Activated T-cell treated with anti-CD3 and anti-CD28 coated beads, Interleukin-2, amount 50 U/mL, for 72 hours (primary cell): ENCODE measurements at places on chromosomes 2 and 18.

- no peak for DNase-seq
Measured at GRCh38 chr2:196314780-196315179, 143.4 kb upstream of the STK17B start.

GRCh38 chr2:8666581-8666980 lies 15.3 kb upstream of the ID2 start:
- DNase-seq: no peak

- no peak for DNase-seq
Measured at GRCh38 chr2:2580341-2580740, 249.3 kb upstream of the MYT1L start.

DNA sequence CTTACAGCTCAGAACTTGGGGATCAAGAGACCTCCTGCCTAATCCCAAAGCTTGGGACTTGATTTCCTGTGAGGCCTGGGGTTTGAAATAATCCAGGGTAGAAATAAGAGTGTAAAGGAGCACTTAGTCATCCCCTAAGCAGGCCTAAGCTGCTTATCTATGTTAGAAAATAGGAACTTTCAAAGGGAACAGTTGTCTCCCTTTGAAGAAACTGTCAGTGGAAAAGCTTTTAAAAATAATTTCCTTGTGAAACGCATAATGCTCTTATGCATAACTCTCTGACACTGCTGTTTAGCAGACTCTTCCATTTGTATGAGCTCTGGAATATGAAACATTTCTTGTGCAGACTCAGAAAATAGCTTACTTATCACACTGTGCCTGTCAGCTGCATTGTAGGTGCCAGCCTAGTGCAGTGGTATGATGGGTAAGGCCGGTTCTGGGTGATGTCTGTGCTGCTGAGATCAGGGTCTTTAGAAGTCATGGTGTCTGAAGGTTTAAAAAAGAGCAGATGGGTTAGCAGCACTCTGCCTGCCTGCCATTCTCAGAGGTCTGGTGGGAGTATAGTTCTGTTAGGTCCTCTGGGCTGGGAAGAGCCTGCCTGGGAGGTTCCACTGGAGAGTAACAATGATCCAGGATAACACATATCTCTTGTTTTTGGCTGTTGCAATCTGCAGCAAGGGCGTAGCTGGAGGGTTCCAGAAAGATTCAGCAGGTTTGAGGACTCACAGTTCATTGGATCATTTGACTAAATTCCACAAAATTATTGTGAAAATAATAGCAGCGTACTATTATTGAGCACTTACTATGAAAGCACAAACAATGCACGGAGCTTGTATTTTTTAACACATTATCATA lies 283.2 kb upstream of the MEX3C start:
- no peak for DNase-seq

DNA sequence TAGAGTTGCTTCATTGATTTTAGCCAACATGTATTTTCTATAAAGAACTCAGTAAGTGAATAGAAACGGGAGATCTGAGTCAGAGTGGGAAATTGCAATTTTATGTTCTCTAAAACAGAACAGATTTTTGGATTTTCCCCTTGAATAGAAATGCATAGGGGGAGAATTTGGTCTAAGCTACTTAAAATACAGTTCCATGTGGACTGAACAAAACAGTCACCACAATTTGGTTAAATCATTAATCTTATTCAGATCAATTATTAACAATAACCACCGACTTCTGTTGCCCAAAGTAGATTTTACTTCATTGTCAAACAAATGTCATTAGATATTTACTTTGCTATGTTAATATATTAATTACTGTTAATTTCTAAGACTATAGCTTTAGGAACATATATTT lies 107.7 kb downstream of the SCG2 start:
- DNase-seq: no peak

DNA sequence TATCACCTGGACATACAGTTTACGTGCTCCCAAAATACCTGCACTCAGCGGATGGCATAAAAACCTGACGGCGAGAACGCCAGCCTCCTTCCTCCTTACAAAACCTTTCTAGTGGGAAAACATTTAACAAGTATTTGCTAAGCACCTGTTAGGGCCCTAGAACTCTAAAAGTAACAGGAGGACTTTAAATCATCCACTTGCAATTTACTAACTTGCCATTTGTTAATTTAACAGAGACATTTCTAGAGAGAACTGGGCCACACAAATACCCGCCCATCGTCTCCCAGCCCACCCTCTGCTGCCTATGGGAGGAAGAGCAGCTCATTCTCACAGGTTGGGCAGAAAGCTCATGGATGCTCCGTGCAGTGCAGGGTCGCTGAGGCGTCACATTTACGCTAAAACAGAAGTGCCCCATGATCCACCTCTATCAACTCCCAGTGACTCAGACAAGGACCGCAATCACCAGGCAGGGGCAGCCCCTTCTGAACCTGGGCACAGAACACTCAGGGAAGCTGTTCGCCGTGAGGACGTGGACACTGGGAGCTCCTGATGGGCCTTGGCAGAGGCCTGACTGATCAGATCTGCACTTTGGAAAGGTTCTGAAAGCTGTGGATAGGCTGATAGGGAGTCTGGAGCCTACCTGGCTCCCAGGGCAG lies 106.9 kb downstream of the HDAC4 start:
- peak; percentile 73 for DNase-seq

DNA sequence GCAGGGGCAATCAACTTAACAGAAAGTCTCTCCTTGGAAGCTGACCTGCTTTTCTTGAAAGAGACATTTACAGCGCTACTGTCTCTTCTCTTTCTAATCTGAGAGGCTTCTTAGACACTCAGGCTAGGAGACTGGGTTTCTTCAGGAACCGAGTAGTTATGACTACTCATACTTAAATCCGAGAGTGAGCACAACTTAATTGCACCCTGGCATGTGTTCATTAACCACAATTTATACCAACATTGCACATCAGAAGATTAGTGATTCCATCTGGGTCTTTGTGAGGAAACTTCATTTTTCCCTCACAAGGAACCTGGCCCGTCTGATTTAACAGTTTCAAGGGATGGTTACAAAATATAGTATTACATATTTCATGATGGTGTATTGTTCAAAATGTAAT lies 176.9 kb downstream of the UBE2E3 start:
- DNase-seq: no peak

GRCh38 chr2:44843641-44844310 lies 97.7 kb upstream of the SIX3 start:
- DNase-seq: no peak

DNA sequence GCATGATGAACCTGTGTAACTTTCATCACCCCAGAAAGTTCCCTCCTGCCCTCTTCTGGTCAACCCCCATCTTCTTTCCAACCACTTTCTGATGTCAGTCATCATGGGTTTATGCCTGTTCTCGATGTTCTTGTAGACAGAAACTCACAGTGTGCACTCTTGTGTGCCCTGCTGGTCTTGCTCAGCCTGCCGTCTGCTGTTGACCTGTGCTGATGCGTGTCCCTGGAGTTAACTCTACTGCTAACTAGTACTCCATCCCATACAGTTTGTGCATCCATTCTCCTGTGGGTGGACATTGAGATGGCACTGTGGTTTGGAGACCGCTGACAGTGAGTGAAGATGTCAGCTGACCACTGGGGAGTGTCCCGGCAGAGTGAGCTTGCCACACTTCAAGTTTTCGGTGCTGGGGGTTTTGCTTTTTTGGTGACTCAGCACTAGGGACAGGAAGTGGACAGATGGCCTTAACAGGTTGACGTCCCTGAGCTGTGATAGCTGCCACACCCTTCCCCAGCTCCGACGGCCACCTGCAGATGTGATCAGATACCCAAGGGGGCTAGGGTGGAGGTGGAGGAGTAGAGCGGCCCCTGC lies 14.8 kb downstream of the KLHL29 start:
- DNase-seq: no peak

DNA sequence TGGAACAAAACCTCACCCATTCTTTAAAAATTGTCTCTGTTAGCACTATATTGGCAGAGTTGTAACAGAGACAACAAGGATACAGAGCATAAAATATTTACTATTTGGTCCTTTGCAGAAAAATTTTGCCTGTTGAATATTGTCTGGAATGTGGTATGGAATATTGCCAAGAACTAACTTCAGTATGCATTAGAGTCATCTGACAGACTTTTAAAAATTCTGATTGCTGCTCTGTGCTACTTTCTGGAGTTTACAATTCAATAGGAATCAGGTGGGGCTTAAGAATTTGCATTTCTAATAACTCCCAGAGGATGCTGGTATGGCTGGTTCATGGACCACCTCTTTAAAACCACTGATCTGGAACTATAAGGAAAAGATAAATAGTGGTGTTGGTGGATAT lies 32.8 kb upstream of the NYAP2 start:
- DNase-seq: no peak

- DNase-seq: no peak
Measured at GRCh38 chr2:40823478-40823877, 371.6 kb upstream of the SLC8A1 start.

GRCh38 chr2:239881031-239881471 lies 144.1 kb downstream of the NDUFA10 start:
- DNase-seq: no peak

- no peak for DNase-seq
Measured at GRCh38 chr2:37415128-37415820, 70.8 kb downstream of the QPCT start.

DNA sequence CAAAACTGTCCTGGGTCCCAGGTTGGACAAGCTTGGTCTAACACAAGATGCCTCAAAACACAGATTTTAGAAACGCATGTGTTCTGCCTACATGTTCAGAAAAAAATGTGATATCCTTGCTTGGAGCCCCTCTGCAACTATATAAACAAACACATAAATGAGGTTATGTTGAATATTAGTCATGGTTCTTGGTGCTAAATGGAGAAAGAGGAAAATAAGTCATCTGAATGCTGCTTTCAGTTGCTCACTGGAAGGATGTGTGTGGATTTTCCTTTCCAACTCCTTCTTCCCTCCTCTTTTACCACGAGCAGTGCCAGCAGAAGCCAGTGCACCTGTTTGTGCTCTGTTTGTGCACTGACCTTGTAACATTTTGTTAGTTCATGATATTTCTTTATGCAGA lies 85.3 kb downstream of the PIEZO2 start:
- no peak for DNase-seq

DNA sequence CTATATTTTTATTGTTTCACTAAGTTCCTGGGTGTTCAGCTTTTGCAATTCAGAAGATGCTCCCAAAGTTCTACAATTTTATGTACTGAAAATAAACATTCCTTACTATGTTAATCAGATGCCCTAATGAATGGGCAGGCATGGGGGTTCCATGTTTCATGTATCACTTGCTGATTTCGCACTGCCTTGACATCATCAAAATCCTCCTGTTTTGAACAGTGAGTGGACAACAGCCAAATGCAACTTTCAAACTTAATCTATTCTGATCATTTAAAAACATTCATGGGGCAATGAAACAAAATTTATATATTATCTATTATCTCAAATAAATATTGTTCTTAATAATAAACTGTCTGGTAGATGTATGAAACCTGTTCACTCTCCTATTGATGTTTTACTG lies 43.2 kb downstream of the ZEB2 start:
- DNase-seq: no peak

DNA sequence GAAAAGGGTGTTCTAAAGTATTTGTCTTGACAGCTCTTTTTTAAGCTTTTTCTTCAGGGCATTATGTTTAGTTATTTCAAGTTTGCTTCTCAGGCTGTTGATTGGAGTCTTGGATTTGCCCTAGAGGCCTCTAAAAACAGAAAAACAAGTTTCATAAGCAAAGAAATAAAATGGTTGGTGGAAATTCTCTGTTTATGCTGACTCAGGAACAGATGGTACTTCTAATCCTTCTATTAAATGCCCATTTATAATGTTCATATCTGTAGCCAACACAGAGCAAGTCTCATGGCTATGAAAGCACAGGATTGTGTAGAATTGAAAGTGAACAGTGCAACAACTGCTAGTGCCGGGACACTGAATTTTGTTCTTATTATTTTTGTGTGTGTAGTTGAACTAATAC lies 60.4 kb downstream of the KCNJ3 start:
- no peak for DNase-seq

GRCh38 chr2:9757501-9758264 lies 85.6 kb upstream of the TAF1B start:
- DNase-seq: no peak

- no peak for DNase-seq
Measured at GRCh38 chr2:76437564-76437963, 726.8 kb upstream of the GCFC2 start.

- DNase-seq: no peak
Measured at GRCh38 chr18:2985628-2986027, 27.3 kb downstream of the LPIN2 start.

- DNase-seq: no peak
Measured at GRCh38 chr2:13009027-13009642, 292.4 kb downstream of the TRIB2 start.

DNA sequence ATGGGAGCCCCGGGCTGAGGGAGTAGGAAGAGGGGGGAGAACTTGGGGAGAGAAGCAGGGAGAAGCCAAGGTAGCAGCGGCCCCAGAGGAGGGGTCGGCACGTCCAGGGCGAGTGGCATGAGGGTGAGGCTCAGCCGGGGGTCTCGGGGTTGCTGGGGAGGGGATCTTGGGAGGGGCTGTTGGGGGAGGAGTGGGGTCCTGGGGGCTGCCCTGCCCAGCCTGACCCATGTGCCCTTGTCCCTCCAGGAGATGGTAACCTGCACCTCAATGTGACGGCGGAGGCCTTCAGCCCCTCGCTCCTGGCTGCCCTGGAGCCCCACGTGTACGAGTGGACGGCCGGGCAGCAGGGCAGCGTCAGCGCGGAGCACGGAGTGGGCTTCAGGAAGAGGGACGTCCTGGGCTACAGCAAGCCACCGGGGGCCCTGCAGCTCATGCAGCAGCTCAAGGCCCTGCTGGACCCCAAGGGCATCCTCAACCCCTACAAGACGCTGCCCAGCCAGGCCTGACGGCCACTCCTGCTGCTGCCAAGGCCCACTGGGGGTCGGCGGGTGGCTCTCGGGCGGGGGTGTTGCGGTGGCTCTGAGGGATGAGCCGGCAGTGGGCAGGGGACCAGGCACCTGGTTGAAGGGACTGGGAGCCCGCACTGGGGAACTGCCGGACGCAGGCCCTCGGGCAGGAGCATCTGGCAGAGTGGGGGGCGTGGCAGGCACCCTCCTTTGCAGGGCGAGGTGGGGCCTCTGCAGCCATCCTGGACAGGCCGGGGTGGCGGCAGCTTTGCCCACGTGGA lies 9.0 kb upstream of the GAL3ST2 start:
- no peak for DNase-seq

- DNase-seq: no peak
Measured at GRCh38 chr18:25313268-25313667, 38.7 kb downstream of the ZNF521 start.

DNA sequence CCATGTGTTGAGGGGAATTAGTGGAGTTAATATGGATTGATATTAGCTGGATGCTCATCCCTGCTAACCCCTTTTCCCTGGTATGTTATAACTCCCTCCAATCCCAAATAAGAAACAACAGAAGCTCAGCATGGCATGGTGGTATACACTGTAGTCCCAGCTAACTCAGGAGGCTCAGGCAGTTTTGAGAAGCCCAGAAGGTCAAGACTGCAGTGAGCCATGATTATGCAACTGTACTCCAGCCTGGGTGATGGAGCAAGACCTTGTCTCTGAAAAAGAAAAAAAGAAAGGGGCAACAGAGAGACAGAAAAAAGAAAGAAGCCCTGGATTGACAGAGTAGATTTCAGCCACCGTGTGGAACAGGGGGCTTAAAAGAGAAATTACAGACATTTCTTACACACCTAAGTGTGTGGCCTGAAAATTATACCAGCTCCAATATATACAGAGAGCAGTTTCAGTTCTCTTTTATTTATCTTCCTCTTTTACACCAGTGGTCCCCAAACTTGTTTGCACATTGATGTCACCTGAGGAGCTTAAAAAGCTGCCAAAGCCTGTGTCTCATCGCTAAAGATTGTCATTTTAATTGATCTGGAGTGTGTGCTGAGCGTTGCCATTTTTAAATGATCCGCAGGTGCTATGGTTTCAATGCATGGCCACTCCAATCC lies 203.6 kb downstream of the UBE2E3 start:
- no peak for DNase-seq

GRCh38 chr2:150153646-150154307 lies 333.7 kb downstream of the RND3 start:
- no peak for DNase-seq
